ENCODE measurements at places on chromosomes 2 and 18.
A peak's percentile ranks its signal among the peaks of the same experiment; 100 is the strongest.

- DNase-seq, result no peak
Measured at GRCh38 chr2:196066291-196067087, 2.1 kb downstream of the DNAH7 start.

DNA sequence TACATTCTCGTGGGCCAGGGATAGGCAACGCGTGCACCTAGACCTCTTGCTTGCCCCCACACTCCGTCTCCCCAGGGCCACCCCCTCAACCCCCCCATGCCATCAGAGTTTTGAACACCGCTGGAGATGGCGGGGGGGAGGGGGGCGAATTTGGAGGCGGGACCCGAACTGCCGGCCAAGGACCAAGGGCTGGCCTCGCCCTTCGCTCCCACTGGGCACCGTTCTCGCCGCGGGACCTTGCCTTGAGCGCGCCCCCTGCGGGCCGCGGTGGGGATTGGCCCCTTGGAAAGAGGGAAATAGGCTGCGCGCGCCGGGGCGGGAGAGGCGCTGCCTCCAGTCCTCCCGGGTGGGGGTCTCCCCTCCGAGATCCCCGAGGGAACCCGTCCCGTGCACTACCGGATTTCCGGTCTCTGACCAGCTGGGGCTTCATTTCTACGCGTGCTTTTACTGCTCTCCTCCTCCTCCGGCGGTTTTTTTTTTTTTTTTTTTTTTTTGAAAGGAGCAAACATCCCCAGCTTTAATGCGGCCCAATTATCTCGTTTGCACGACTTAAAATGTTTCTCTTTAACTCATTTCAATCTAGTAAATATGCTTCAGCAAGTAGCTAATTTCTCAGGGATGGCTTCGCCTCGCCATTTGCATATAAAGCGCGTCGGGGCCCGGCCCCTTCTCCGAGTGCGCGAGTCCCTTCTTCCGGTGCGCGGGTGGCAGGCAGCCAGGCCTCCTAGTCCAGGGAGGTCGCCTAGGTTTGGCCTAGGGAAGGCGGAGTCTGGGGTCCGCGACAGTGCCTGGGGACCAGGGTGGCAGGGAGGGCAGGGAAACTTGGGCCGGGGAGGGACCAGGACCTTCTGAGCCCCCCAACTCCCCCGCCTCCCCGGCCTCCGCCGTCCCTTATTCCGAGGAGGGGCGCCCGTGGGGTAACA, 10.0 kb upstream of the GBX2 start:
- no peak for DNase-seq

- DNase-seq, result no peak
Measured at GRCh38 chr2:159639712-159640111, 23.4 kb upstream of the BAZ2B start.

DNA sequence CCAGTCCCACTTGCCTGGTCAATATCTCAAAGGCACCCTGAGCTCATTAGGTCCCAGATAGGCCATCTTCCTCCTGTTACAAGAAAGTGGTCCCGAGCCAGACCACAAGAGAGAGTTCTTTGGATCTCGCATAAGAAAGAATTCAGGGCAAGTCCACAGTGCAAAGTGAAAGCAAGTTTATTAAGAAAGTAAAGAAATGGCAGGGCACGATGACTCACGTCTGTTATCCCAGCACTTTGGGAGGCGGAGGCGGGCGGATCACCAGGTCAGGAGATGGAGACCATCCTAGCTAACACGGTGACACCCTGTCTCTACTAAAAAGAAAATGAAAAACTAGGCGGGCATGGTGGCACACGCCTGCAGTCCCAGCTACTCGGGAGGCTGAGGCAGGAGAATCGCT, 10.8 kb upstream of the SMAD7 start:
- no peak for DNase-seq

DNA sequence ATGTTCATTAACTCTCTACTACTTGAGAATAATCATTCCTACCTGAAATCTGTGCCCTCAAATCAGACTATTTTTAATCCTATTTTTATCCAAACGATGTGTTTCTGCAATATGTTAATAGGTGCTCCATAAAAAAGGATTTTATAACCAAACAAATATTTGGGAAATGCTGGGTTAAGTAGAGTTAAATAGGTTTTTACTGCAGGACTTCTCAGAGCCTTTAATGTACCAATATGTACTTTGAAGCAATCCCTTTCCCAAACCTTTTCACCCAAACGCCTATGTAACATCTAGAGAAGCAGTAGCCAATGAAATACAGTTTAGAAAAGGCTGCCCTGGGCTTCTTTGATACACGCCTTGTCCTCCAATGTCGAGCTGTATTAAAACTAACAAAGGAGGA, 182.5 kb downstream of the SP3 start:
- no peak for DNase-seq

GRCh38 chr2:143030127-143030526, 99.1 kb upstream of the ARHGAP15 start:
- DNase-seq, result no peak

DNA sequence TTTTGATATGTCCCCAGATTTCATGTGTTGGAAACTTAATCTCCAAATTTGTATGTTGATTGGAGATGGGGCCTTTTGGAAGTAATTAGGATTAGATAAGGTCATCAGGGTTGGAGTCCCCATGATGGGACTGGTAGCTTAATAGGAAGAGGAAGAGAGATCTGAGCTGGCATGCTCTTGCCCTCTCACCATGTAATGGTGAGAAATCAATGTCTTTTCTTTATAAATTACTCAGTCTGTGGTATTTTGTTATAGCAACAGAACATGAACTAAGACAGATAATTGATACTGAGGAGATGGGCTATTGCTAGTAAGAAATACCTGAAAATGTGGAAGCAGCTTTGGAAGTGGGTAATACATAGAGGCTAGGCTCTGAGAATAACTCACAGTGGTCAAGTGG, 48.0 kb downstream of the CDC42EP3 start:
- no peak for DNase-seq

GRCh38 chr2:134301099-134301927, 47.4 kb downstream of the MGAT5 start:
- no peak for DNase-seq

GRCh38 chr2:239809391-239809790, 215.8 kb downstream of the NDUFA10 start:
- no peak for DNase-seq

GRCh38 chr2:204585930-204586329, 40.7 kb downstream of the PARD3B start:
- DNase-seq, result no peak

DNA sequence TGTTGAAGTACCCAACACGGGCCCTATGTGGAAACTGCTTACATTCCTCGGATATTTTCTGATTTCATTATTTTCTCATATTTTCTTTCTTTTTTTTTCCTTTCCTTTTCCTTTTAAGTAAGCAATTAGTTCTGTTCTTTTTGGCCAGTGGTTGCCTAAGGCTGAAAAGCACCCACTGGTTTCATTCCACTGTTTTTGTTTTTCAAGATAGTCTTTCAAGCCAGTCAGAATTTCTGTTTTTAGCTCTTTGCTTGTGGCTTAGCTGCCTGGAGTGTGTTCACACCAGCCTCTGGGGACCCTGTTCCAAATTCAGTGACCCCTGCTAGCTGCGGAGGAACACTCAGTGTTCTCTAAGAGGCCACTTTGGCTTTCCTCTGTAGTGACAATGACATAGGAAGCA, 73.6 kb downstream of the NRP2 start:
- peak; percentile 39 for DNase-seq

DNA sequence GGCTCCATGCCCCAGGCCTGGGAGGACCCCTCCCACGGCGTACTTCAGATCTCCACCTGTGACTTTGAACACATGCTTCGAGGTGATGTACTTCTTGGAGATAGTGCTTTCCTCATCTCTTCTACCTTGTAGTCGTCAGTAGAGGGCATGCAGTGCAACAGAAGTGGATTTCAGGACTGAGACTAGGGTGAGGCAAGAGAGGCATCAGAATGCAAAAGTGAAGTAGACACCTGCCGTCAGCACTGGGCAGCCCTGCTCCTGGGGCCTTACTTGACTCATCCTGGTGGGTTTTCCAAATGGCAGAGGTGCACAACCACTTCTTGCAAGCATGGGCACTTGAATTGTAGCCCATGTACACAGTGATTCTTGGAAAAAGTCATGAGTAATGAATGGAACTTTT, 258.8 kb downstream of the NEDD4L start:
- DNase-seq, result no peak

- no peak for DNase-seq
Measured at GRCh38 chr18:73850782-73851181, 296.9 kb downstream of the FBXO15 start.

GRCh38 chr2:207164006-207164831, 1.5 kb downstream of the KLF7 start:
- no peak for DNase-seq

GRCh38 chr2:67135208-67135607, 261.9 kb upstream of the ETAA1 start:
- no peak for DNase-seq

DNA sequence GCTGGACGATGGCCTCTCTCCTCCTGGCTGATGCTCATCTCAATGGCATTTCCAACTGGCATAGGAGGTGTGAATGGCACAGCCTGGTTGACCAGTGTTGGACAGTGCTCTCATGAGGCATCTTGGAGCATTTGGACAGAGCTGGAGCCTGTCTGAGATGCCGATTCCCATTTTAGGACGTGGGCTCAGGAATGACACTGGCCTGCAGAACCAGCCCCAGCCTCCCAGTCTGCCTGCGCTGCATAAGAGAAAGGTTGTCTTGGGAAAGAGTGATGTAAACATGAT, 118.2 kb upstream of the COPS8 start:
- DNase-seq, result no peak

DNA sequence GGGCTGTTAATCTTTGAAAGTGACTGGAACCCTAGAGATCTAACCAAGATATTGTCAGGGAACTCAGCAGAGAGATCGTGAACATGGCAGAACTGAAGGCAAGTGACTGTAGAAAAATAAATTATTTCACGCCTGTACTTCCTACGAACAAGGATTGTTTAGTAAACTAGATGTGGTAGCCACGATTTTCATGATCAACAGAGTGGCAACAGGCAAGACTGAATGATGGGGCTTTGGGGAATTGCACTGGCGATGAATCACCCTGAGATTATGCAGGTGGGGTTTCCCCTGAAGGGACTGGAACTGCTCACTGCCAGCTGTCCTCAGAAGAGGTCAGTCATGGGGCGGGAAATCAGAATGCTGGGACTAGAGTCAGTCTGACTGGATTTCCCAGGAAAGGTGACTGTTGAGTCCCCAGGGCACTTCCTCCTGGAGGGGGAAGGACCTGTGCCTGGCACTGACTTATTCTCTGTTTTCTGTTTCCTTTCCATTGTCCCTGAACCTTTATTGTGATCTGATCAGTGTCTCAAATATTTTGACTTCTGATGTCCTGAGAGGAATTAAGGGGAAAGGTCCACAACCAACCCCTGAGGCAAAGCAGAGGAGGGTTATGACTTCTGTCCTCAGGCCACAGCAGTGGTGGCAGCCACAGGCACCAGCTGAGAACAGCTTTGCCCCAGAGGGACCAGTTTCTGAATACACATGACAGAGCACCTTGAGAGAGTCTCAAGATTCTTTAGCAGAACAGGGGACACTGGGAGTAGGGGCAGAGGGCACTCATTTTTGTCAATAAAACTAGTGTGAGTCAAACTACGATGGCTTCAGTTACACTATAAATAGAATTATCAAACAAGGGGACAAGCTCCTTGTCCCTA, 70.0 kb downstream of the NAB1 start:
- DNase-seq, result peak; percentile 37

- DNase-seq, result no peak
Measured at GRCh38 chr2:27884601-27885000, 5.6 kb downstream of the RBKS start.

DNA sequence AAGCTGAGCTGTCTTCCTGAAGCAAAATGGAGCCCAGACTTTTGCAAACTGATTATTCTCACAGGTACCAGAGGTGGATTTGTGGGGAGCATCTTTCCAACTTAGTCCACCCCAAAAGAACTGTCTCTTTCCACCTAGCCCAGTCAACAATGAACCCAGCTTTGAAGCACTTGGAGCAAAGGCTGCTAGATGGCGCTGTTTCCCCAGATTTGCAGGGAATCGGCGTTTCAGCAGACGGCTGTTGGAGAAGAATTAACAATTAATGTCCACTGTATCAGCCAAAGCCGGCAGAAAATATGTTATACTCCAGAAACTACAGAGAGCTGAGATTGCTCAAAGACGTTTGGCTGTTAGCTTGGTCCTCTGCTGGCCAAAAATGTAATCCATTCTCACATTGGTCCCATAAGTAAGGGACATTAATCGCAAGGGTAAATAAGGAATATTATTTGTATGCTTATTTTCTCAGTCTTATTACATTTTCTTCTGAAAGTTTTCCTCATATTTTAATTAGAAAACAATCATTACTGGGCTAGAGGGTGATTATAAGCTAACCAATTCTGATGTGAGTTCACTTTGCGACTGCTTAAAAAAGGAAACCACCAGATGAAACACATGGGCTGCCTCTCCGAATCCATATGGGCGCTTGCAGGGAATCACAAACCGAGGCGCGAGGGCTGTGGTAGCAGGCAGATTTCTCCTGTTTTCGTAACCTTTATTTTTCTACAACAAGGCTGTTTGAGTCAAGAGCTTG, 423.8 kb upstream of the MEX3C start:
- DNase-seq, result no peak

DNA sequence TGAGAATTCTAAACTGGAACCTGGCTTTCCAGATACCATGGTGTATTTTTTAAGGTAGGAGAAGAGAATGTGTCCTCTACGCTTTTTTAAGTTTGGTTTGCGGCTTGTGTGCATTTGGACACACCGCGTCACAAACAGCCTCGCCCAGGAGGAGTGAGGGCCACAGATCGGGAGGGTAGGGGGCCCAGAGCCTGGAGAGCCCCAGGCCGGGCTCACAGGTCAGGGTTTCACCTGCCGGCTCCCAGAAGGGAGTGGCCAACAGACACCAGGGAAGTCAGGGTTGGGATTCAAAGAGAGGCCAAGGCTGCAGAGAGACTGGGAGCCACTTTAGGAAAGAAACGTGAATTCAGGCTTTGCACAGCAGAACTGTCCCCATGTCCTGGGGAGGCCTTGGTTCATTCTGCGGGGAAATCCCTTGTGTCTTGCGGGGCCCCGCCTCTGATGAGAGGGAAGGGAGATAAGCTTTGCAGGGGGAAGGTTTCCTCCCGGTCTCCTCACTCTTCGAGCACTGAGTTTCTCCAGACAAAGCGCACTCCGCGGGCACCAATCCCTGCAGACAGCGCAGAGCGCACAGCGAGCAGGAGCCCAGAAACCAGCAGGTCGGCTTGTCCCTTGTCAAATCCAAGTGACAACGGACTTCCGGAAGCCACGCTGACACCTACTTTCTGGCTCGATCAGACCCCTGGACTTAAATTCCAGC, 2.0 kb upstream of the TUBB6 start:
- DNase-seq, result no peak

- DNase-seq, result no peak
Measured at GRCh38 chr2:39733070-39733674, 45.9 kb downstream of the THUMPD2 start.

GRCh38 chr2:167103028-167103756, 214.9 kb downstream of the XIRP2 start:
- no peak for DNase-seq

- DNase-seq, result no peak
Measured at GRCh38 chr2:61520261-61520660, 17.9 kb downstream of the XPO1 start.

DNA sequence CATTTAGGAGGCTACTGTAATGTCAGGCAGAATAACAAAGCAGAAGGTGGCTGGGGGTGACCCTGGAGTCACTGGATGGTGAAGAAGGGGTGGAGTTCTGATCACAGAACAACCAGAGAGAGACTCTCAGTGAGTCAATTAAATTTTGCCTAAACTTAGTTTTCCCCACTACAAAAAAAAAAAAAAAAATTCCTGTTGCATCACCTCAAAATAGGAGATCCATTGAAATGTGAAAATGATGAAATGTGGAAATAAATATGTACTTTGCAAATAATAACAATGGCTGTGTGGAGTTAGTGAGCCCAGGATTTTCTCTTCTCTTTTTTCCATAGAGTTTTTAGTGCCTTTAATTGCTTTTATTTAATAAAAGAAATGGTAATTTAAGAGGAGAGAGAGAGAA, 165.5 kb downstream of the GFPT1 start:
- DNase-seq, result no peak
